Glomerular endothelial cell (primary cell): ENCODE measurements at places on chromosomes 3 and 15. TPM values are rescaled to one million over a fixed set of nuclear protein-coding genes. Genes with fewer than 3 reads are reported as not detected.

- no peak for DNase-seq
Measured at GRCh38 chr3:106068795-106069194, 200.0 kb upstream of the CBLB start.

Gene SEC61A1
- 289 and 290 TPM in 2 replicates for total RNA-seq

- no peak for DNase-seq
Measured at GRCh38 chr3:141828890-141829289, 47.6 kb upstream of the ATP1B3 start.

DNA sequence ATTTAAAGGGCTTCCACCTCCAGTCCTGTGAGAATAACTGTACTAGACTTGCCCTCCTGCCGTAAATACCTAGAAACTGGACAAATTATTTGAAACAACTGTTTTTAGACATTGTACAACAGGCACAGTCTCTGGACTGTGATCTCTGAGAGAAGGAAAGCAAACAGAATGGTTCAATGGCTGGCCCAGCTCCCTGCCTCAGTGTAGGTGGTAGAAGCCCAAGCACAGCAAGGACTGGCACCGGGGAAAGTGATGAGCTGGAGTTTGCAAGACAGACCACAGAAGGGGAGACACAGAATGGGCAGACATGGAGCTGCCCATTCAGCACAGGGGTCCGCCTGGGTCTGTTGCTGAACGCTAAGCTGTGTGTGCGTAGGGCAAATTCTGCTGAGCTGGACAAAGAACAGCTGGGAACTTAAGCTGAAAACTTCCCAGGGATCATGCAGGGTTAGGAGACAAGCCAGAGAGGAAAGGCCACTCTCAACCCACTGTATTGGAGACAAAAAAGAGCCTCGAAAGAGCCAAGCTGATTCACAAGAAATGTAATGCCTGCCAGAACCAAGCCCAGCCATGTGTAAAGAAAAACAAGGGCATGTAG lies 52.6 kb upstream of the SEC61A1 start:
- DNase-seq, result no peak

DNA sequence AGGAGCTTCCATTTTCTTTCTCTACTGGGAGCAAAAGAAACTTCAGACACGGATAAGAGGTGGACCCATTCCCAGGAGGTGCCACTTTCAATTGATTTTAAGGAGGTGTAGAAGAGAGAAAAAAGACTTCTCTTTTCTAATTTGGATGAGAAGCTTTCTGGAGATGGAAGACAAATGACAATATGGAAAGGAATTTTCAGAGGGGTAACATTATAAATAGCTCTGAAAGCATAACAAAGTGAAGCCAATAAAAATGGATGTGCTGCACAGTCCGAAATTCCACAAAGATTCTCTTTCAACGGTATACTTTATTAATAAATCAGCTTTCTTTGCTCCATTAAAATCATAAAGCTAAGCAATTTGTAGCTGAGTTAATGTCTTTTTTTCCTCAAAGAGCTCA lies 607.2 kb upstream of the MDFIC2 start:
- no peak for DNase-seq

DNA sequence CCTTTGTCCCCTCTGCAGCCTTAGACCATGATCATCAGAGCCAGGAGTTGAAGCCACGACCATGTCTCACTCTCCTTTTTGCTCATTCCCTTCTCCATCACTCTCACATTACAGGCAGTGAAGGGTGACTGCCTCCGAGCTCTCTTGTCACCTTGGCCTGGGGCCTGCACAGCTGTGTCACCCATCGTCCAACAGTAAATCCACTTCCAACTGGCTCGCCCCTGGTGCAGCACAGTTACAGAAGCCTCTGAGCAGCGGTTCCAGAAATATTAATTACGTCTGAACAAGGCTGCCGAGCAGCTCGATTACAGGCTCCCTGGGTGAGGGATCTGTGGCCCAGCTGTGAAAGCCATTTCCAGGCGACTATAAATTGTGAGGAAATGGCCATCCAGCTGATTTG lies 528.2 kb downstream of the NR2F2 start:
- DNase-seq, result no peak
